Panc1 (cell line): ENCODE measurements at places on chromosomes 4 and X. TPM values are rescaled to one million over a fixed set of nuclear protein-coding genes. Genes with fewer than 3 reads are reported as not detected.

DNA sequence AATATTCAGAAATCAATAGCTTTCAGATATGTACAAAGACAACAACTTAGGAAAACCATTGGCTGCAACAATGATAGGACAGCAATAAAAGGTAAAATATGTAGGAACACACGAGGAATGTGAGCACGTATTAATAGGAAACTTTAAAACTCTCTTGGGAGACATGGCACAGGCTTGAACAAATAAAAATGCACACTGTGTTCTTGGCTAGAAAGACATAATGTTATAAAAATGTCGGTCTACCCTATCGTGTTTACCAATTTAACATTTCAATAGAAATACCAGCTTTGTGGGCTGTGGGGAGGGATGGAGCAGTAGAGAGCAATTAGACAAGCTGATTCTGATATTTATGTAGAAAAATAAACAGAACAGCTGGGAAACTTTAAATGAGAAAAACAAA, 69.0 kb upstream of the FAM9B start:
- no peak for DNase-seq

CXCL11 gene
- total RNA-seq: not detected

DNA sequence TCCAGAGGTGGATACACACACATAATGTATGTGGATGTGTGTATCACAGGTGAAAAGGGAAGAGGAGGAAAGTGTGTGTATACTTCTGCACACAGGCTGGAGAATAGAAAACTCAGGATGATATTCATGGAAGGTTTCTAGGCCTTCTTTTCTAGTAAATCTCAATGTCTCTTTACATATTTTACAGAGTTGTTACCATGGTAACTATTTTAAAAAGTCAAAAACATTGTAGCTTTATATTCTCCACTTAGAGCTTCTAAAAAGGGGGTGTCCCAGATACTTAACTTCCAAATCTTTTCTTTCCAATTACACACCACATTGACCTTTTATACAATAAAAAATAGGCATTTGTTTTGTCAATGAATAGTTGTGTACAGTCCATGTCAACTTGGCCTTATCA, 604.8 kb upstream of the LCORL start:
- DNase-seq: no peak

HEPH gene
- 0.08 TPM for total RNA-seq

GRCh38 chrX:63258144-63258543, 93.0 kb downstream of the SPIN4 start:
- DNase-seq: no peak

NLGN4X gene
- total RNA-seq: not detected

DNA sequence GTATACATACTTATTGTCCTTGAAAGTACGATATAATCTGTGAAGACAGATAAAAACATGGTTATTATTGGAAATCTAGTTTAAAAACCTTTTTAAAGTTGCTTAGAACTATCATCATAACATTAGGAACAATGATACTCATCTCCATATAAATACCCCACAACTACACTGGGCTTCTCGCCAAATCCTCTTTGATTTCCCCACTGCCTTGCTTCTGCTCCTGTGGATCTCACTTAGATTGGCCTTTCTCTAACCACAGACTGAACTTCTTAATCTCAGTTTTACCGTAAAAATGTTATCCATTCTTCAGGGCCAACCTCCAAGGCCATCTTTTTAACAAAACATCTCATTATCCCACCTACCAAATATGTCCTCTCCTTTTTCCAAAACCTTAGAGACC, 77.6 kb downstream of the PRKG2 start:
- no peak for DNase-seq
